ENCODE measurements at places on chromosomes 4 and X.

DNA sequence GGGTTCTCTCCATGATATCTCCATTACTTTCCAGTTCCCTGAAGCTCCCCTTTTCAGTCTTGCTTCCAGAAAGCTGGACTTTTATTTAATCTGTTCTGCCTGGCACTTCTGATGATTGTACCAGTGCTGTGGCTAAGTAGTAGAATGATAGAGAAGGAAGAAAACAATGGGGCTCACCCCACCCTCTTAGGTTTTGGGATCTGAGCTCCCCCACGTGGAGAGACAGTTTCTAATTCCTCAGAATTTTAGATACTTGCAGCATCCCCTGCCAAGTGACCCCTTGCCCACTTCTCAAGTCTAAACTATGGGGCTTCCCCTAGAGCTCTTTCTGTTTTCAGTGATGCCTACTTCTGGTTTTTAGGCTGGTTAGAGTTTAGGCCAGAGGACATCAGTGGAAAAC, 73.9 kb downstream of the GC start:
- no peak for DNase-seq

- DNase-seq: no peak
Measured at GRCh38 chrX:97524997-97525396, 641.3 kb downstream of the RPA4 start.

GRCh38 chr4:128810331-128810870, 901 bp downstream of the JADE1 start:
- peak; percentile 33 for DNase-seq

- no peak for DNase-seq
Measured at GRCh38 chr4:152460488-152460887, 75.4 kb downstream of the FBXW7 start.

GRCh38 chr4:154406018-154406795, 85.4 kb downstream of the DCHS2 start:
- DNase-seq: peak; percentile 8

DNA sequence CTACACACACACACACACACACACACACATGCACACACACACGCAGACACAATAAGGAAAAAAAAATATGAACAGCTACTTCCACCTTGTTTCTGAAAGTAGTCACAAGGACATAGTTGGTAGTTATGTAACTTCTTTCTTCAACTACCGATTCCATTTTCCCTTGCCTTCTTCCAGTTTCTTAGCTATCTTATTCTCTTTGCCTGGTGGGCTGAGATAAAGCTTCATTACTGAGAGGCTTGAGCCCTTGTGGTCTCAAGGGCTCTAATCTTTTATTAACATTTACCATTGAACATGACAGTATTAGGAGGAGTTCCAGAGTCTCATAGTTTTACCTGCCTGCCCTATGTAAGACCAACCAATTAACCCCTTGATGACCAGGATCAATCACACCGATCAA, 8.9 kb upstream of the SMIM10 start:
- no peak for DNase-seq

DNA sequence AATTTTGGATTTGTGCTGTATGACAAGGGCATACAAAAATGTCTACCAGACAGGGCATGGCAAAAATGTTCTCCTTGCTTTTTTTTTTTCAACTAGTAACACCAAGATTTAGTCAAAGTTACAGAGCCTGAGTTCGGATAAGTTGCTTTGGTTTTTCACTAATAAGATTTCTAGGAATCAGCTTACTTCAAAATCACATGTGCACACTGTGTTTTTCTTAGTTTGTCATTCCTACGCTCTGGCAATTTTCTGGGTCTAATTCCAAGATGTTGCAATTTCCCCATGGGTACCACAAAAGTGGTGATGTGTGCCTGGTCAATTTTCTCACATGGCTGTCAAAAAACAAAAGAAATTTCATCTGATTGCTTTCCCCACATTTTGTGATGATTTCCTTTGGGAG, 6.3 kb downstream of the C1QTNF7 start:
- no peak for DNase-seq

DNA sequence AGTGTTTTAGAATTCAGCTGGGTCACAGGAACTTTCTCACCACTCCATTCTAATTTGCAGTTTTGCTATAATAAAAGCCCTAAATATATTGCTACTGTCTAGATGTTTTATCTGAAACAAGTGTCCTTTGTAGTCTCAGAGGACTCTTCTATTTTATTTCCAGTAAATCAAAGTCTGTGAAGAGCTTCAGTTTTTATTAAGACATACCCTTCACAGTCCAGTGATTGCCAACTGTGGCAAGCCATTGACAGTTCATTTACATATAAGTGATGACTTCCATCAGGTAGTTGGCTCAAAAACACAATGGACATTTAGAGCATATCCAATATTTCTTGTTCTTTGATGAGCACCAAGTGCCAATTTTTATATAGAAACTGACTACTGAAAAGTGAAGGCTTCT, 466.1 kb downstream of the IQCM start:
- DNase-seq: no peak

DNA sequence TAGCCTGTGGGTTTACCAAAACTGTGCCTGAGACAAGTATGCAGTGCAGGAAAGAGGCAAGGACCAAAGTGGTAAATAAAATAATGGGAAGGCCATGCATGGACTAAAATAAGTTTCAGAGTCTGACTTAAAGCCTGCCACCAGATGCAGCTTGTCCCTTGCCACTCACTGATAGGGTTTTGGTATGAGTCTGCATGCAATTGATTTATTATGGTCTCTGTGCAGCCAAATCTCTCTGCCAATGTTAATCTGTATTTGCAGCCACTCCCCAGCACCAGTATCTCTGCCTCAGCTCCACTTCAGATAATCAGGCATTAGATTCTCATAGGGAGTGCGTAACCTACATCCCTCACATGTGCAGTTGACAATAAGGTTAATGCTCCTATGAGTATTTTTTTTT, 5.5 kb upstream of the FGF2 start:
- DNase-seq: no peak

DNA sequence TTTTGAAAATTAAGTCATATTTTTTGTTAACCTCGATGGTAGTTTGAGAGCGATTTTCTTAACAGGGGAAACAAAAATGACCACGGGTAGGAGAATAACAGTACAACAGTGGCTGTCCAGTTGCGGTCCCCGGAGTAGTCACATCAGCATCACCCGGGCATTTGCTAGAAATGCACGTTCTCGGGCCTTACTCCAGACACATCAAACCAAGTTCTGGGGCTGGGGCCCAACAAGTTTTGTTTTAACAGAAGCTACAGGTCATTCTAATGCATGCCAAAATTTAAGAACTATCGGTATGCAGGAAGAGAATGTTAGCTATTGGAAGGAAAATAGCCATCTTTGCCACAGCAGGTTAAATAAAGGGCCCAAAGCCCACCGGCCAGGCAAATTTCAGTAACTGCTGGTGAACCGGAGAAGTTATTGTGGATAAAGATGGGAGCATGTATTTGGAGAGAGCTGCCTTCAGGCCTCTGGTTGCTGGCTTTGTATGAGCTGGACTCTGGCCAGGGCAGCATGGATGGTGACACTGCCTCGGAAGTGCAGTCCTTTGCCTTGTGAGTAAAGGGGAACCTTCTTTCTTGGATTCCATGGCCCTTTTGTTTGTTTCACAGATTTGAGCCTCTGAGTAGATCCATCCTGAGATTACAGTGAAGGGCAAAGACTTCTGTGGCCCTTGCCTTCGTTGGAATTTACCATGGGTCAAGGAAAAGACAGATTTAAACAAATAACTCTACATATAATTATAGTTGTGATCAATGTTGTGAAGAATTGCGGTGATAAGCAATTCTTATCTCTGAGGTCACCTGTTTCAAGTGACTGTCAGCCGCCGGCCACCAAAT, 62.1 kb downstream of the TBC1D14 start:
- no peak for DNase-seq
